ENCODE measurements at places on chromosomes 3 and 15. TPM values are rescaled to one million over a fixed set of nuclear protein-coding genes. Genes with fewer than 3 reads are reported as not detected.

FGF12 gene
- not detected for total RNA-seq

MESP1 gene
- 5.6 TPM for total RNA-seq

- H3K27me3 ChIP-seq, result no peaks in the 10 kb centered on the region
- H3K4me3 ChIP-seq, result no peak overlapping the region
- DNase-seq, result no peak
- no peaks in the 10 kb centered on the region for H3K36me3 ChIP-seq
These were observed 152.0 kb downstream of the EPHA6 start for GRCh38 chr3:96966181-96966929.

ROPN1 gene
- total RNA-seq, result not detected

- peaks cover 8% of the 10 kb centered on the region for H3K4me1 ChIP-seq
- no peak overlapping the region for H3K27ac ChIP-seq
- no peak for DNase-seq
- peaks cover 2% of the 10 kb centered on the region for H3K36me3 ChIP-seq
- H3K4me3 ChIP-seq, result no peak overlapping the region
These were observed 7.6 kb downstream of the MYO9A start for GRCh38 chr15:72110355-72110754.

All from activated CD4-positive, alpha-beta T cell treated with anti-CD3 and anti-CD28 coated beads, Interleukin-2, amount 10 ng/mL, durations not matched to agents 24 days and 14 days (primary cell).